ENCODE measurements at places on chromosomes 7 and 10.

- DNase-seq, result no peak
Observed at GRCh38 chr7:2805213-2805944, 38.7 kb downstream of the GNA12 start.

DNA sequence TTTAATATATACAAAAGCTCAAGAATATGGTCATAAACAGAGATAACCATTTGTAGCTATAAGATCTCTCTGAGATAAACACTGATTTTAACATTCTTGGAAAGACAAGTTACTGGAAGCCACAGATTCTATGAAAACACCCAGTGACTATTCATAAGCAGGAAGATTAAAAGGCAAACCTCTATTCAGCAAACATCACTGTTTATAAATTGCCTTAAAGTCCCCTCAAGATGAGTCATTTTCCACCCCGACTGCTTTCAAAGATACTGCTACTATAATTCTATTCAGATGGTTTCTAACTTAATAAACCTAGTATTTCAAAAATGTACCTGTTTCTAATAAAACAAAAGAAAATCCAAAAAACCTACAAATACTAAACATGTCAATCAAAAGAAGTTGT, 21.0 kb downstream of the TM9SF3 start:
- DNase-seq, result no peak

DNA sequence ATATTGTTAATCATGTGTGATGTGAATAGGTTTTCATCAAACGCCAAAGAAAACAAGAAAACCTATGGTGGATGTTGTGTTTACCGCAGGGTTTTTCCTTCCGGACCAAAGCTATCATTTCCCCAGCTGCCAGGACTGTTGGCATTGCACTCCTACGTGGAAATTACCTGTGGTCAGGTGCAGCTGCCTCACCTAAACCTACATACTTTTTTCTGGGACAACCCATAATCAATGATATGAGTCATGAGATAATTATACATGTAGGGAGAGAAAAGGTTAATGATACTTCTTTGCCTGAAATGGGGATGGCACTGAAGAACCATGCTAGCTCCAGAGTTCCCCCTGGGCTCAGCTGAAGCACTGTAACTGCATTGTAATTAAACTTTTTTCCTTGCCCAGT, 223.6 kb upstream of the SEMA3E start:
- no peak for DNase-seq

GRCh38 chr10:79404231-79404609, 41.2 kb downstream of the ZCCHC24 start:
- DNase-seq, result peak; percentile 95

DNA sequence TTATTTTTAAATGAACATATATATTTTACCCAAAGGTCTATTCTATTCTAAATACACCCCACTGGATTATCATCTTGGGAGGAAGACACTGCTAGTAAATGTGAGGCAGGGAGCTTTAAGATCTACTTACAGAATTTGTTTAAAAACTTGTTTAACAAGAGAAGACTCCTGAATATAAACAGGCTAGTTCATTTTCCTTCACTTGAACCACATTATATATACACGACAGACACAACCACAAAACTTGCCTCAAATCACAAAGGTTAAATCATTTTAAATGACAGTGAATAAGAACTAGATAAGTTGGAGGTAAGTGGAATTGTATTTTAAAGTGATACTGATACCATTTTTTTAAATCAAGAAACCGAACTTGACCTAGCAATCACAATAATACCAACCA, 109.2 kb downstream of the ATE1 start:
- no peak for DNase-seq

GRCh38 chr7:15643000-15643705, 43.3 kb downstream of the MEOX2 start:
- DNase-seq, result no peak

DNA sequence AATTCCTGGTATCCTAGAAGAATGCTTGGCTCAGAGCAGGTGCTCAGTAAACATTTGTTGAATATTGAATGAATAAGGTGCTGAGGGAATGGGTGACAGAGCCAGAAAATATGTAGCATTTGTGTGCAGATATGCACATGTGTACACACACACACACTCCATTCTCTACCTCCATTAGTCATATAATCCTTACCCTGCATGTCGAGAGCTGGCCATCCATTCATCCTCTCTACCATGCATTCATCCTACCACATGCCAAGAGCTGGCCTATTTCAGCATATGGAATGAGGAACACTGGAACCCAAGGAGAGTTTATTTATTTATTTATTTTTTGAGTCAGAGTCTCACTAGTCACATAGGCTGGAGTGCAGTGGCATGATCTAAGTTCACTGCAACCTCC, 284.8 kb downstream of the PLXNA4 start:
- peak; percentile 3 for DNase-seq

GRCh38 chr7:115782696-115783490, 247.7 kb downstream of the TFEC start:
- no peak for DNase-seq

- no peak for DNase-seq
Observed at GRCh38 chr10:6140141-6140841, 51.5 kb downstream of the RBM17 start.

- no peak for DNase-seq
Observed at GRCh38 chr10:93954726-93955363, 38.9 kb upstream of the PLCE1 start.

- DNase-seq, result no peak
Observed at GRCh38 chr7:151077705-151078232, 2.8 kb downstream of the FASTK start.

DNA sequence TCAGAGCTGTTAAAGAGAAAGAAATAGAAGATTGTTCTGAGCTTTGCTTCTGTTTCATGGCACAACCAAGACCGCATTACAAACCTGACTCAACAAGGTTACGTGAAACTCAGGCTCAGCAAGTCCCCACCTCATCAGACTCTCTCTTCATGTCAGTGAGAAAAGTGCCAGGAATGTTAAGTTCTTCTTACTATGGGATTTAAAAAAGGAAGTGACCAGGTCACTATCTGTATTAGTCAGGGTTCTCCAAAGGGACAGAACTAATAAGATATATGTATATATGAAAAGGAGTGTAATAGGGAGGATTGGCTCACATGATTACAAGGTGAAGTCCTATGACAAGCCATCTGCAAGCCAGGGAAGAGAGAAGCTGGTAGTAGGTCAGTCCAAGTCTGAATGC, 25.4 kb upstream of the PAPSS2 start:
- DNase-seq, result no peak

DNA sequence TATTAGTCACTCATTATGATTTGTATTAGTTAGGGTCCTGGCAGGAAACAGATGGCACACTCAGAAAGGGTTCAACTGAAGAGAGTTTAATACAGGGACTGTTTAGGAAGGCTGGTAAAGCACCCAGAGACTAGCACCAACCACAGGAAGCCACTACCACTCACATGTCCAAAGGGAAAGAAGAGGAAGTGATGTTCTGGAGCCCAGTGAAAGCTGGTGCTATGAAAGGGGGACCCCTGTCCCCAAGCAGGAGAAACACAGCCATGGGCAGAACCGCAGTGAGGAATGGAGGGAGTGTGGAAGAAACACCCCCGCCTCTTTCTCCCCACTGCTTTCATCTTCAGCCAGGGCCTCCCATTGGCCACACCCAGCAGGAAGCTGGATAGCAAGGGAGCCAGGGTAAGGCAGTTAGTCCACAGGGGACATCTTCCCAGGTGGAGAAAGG, 3.2 kb upstream of the VSIR start:
- no peak for DNase-seq

GRCh38 chr7:127251465-127252376, 1.0 kb downstream of the GRM8 start:
- DNase-seq, result no peak

DNA sequence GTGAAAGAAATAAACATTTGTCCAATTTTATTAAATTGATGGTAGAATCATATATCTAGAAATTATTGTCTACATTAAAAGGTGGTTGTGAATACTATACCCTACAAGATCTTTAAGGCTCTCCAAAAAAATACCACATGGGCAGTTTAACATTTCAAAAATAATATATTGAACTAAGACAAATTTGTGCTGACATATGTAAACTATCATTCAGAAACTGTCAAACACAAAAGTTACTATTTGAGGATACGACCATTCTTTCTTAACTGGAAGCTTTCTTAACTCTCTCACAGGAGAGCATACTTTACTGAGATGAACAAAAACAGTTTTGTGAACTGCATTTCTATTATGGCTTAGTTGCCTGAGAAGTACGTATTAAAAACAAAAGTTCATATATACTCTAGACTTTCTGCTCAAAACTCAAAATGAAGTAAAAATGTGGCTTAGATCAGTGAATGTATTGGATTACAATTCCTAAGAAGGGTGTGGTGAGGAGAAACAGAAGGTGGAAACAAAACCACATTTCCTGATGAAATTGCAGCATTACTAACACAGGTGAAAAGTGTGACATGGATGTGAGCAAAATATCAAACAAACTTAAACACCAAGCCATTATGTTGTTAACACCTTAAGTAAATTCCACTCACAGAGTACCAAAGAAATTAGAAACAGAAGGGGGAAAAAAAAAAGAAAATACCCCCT, 138.5 kb downstream of the SEMA3A start:
- DNase-seq, result no peak

DNA sequence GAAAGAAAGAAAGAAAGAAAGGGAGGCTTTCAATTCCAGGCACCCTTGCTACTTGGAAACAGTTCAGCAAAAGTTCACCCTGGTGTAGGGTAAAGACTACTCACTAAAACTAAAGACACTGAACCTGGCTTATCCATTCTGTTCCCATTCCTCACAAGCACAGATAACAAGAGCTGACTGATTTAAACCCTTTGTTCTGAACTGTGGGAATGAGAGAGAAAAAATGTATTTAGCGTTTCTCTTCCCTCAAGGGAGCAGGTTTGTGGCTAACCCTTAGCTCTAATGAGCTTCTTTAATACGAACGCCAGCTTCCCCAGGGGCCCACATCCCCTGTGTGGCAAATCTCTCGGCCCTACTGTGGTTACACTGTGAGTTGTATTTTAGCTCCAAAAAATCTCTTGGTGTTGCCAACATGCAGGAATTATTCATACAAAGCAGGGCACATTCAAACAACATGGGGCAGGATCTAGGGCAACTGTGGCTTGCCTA, 23.3 kb downstream of the PRTFDC1 start:
- DNase-seq, result no peak

GRCh38 chr7:91374321-91374989, 110.2 kb downstream of the FZD1 start:
- no peak for DNase-seq

DNA sequence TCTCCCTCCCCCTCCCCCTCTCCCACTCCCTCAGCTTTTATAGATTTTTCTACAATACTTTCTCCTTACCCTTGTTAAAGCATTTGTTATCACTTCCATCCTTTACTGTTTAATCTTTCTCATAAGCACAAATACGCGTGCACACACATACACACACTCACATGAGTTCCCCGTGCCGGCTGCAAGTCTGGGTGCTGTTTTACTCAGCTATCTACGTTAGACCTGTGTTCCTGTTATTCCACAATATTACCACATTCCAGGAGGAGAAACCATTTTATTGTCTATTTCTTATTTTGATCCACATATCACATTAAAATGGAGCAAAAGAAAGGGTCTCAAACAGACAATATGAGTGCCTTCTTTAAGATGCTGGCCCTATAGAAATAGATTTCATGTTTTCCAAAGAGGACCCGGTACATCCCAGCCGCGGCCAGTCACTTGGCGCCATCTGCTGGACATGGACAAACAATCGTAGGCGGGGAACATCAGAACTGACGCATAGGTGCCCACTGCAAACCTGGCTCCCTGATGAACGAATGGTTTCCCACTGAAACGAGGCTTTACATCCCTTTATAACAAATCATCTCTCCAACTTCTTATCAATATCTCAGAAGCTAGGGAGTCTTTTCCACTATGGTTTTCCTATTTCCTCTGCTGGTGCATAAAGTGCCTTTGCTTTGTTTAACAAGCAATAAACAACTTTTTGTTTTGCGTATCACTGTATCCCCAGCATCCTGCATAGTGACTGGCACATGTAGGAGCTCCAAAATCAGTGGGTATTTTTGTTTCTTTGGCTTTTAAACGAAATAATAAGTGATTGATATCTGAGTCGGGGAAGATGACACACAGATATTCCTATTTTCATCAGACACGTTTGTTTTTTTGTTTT, 25.2 kb upstream of the OPTN start:
- DNase-seq, result peak; percentile 54

GRCh38 chr7:129354428-129355157, 79.6 kb upstream of the STRIP2 start:
- no peak for DNase-seq

Measured in lower leg skin (tissue), 4 donors.